Frontal cortex (tissue), 4 donors: ENCODE measurements at places on chromosomes 7 and 10. TPM values are rescaled to one million over a fixed set of nuclear protein-coding genes. Genes with fewer than 3 reads are reported as not detected.

DNA sequence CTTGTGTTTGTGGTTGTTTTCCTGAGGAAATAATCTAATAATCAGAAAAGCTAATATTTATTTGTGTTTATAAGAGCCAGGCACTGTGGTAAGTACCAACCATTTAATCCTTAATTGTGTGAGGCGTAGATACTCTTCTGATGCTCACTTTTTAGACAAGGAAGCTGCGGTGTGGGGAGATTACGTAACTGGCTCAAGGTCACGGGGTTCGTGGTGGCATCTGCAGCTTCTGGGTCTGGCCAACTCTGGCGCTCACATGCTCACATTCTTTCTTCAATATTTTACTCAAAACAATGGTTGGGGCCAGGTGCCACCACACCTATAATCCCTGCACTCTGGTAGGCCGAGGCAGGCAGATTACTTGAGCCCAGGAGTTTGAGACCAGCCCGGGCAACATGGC is 77.6 kb downstream of the RALA start:
- no peak for DNase-seq

- DNase-seq, result no peak
Observed at GRCh38 chr7:38934051-38934450, 25.1 kb upstream of the VPS41 start.

DNA sequence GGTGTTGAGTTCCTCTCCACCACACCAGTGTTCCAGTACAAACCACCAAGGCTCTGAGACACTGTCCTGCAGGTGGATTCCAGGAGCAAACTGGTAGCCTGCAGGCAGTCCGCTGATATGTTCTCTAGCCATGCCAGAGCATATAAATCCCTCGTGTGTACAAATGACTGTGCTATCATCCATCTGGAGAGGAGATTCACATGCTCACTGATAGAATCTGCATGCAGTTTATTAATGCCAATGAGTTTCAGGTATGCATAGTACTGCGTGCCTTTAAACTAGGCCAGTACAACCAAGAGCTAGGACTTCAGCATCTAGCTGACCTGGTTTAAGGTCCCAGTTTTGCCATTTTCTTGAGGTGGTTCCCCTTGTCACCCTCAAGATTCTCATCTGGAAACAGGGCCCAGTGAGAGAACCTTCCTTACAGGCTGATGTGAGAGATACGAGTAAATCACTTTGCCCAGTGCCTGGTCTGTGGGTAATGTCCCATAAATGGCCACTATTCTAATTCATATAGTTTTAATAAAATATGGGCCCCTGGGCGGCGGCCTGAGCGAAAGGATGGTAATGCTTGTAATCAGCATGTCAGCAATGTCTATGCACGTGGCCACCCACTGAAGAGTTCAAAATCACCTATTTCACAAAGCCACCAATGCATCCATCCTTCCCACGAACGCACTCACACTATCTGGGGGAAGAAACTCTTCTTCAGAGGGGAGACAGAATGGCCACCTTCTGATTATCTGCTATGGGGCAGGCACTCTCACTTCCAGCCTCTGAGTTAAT is 268.0 kb upstream of the ZMIZ1 start:
- DNase-seq, result no peak

DNA sequence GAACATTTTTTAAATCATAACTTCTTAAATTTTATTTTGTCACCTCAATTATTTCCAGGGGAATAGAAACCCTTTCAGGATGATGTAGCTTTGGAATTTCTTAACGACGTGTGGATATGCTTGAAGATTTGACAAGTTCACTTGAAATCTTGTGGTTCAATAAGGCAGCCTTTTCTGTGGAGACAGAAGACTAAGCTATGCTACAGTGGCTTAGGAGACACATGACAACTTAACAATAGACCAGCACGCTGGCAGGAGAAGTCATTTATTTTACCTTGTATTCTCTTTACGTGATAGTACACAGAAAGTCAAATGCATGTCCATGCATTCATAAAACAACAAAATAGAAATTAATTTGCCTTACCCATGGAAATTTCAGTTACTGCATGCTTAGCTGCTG is 181.6 kb downstream of the GRM3 start:
- DNase-seq, result no peak

Gene FAM241B
- total RNA-seq, result 13.9 TPM

Gene TRPV5
- total RNA-seq, result not detected

Gene DCLRE1C
- total RNA-seq, result 8.2 TPM

Gene ASNS
- 44.0 TPM for total RNA-seq
